Activated CD4-positive, alpha-beta T cell treated with anti-CD3 and anti-CD28 coated beads, Interleukin-2, Interleukin-4, amounts not matched to agents 100 ng/mL and 50 ng/mL, durations not matched to agents 16 hours and 8 hours (primary cell): ENCODE measurements at places on chromosomes 6 and 20.

DNA sequence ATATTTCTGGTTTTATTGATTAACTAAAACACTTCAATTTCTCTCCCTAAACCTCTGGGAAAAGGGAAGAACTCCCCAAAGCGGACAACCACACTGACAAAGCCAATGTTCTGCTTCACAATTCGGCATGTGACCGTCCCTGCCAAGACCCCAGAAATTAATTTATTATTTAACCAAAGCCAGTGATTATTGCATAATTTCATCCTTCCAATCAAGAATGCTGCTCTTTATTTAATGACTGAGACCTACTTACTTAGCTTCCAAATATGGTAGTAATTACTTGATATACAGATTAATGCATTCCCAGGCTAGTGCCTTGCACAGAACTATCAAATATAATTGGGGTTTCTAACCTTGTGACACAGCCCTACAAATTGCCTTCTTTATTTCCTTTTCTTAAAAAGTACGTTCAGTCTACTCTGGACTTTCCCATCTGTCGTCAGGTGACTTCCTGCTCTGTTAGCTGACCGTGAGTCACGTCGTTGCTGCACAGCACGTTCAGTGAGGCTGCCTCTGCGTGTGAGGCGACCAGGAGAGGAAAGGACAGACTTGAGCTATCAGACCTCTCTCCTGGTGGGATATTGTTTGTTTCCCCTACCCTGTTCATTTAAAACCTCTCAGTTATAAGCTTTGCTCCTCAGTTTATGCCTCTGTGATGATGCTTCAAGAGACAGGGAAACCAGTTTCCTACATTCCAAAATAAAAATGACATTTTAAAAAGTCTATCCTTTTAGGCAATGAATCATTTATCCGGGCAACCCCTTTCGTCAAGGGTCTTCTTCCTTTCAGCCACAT, 55.7 kb upstream of the TNFAIP3 start:
- peak; percentile 91 for DNase-seq

DNA sequence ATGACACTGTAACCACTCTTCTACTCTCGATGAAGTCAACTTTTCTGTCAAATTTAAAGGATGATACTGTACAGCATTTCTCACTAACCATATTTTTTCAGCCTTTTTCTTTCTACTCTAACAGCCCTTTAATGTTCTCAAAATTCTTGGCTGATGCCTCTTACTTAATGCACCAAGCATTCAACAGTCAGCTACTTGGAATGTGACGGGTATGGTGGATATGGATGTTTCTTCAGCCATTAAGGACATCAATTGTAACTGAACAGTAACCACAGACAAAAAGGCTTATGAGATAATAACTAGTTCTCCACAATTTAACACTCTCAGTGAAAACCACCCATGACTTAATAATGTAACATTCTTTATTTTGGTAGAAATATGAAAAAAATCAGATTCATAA, 467.2 kb upstream of the ZNF337 start:
- DNase-seq = no peak

DNA sequence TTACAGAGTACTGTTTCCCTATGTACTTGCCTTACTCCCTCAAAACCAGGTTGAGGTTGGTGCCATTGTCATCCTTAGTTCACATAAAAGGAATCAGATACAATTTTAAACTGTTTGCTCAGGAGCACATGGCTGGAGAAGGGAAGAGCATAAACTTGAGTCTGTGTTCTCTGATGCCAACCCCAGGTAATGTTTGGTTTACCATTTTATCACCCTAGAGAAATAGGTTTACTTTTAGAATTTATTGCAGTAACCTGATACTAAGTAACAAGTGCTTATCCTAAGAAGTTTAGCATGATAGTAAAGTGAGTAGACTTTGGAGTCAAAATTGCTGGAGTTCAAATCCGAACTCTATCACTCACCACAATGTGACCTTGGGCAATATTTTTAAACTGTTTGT, 86.3 kb downstream of the RFPL4B start:
- no peak for DNase-seq

DNA sequence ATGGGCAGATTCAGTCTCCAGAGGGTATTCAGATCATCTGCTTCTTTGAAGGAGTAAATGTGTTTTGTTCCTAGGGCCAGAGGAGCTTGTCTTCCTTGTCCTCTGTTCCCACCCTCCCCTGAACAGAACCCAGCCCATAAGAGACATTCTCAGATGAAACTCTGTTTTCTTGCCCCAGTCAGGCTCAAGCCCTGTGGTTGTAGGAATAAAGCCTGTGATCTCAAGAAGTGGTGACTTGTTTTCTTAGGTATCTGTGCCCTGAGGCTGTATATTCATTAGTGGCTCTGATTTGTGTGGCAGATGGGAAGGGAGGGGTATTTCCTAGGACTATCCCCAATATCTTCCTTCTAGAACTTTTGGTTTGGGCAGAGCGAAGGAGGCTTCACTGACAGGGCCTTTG, 27.9 kb downstream of the GSS start:
- no peak for DNase-seq

DNA sequence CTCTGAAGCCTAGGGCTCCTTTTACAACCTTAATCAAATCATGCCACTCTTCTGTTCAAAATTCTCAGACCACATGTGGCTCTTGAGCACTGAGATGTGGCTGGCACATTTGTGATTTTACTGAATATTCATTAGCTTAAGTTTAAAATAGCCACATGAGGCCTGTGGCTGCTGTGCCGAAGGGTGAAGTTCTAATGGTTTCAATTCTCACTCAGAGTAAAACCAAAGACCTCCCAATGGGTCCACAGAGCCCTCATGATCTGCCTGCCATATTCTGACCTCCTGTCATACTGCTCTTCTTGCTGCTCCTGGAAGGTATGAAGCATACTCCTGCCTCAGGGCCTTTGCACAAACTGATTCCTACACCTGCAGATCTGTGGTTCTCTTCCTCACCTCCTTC, 7.8 kb upstream of the CST3 start:
- no peak for DNase-seq

DNA sequence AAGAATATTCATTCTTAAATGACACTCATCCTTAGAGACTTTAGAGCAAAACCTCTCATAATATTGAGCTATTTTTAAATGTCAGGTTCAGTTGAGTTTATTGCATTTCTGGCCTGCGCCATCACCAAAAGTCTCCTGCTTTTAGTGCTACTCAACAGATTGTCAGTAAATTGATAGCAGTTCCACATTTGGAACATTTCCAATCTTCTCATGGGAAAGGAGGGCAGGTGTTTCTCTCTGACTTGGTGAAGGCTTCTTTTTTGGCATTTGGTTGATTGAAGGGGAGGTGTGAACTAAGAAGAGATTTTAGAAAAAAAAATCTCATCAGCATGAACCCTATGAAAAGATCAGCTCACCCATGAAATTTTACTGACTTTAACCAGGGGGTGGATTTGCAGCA, 125.9 kb upstream of the INSM1 start:
- DNase-seq = no peak

GRCh38 chr6:24019393-24019792, 106.6 kb upstream of the NRSN1 start:
- no peak for DNase-seq

DNA sequence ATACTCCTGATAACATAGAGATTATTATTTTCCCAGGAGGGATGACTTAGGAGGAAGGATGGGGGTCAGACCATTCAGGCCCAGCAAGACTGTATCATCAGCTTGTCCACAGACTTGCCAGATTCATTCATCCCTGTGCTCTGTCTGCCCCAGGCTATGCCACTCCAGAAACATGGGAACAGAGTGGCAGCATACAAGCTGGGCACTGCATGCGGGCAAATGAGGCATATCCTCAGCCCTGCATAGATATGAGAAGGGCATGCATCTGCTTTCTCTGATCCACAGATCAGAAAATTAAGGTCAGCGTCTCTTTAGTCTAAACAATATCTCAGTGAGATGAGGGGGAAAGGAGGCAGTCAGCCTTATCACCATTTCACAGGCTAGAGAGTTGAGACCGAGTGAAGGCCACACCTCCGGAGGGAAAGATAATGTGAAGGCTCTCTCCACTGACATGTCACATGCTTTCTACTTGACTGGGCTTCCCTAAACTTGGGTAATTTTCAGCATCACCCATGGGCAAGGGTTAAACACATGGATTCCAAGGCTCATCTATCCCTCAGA, 140.5 kb downstream of the TFAP2B start:
- no peak for DNase-seq

DNA sequence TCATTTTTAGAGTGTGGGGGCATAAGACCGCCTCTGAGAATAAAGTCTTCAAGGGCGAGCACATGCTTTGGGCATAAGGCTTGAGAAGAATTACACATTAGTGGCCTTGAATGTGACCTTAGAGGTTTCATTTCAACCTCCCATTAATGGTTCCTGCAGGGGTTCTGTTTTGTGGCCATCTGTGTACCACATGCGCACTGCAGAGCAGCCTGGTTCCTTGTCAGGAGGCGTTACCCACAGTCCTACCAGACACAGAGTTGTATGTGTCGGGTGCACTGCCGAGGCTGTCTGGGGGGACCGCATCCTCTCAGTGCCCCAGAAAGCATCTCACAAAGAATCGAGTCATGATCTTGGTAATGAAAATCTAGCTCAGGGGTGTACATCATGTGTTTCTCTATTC, 115.7 kb downstream of the B3GAT2 start:
- DNase-seq = no peak

GRCh38 chr20:58308680-58309527, 611 bp upstream of the RAB22A start:
- peak; percentile 66 for DNase-seq

DNA sequence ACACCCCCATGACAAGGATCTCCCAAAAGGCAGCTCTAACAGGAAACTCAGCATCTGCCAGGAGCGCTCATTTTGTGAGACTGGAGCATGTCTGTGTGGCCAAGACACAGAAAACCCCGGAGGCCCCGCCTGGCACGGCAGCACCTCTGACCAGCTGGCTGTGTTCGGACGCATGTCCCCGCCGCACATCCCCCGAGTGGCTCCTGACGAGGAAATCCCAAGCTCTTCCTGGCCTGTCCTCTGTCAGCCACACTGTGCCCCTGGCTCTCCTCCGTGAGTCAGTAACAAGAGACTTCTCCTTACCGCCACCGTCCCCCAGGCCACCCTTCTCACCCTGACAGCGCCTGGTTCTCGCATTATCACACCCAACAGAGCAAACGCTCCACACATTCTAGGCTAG, 14.4 kb downstream of the SLC2A4RG start:
- DNase-seq = no peak

DNA sequence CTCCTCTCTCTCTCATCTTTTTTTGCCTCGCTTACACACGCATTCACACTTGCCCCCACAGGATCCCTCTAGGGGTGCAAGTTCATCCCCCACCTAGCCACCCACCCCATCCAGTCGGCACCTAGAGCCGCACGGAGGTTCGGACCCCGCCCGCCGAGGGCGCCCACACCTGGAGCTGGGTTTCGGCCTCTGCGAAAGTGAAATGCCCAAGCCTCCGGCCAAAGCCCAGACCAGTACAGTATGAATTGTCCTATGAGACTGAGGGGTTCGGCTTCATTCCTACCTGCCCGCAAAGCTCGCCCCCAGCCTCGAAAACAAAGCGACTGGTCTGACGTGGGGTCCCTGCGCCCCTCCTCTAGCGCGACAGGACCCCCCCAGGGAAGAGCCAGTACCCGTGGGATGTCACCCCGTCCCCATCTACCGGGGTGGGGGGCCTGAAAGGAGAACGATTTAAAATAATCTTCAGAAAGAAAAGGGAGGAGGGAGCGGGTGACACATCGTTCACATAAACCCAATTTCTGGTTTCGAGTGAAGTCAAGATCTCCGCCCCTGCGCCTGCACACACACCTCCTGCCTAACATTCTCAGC, 1.5 kb downstream of the TFAP2A start:
- no peak for DNase-seq

DNA sequence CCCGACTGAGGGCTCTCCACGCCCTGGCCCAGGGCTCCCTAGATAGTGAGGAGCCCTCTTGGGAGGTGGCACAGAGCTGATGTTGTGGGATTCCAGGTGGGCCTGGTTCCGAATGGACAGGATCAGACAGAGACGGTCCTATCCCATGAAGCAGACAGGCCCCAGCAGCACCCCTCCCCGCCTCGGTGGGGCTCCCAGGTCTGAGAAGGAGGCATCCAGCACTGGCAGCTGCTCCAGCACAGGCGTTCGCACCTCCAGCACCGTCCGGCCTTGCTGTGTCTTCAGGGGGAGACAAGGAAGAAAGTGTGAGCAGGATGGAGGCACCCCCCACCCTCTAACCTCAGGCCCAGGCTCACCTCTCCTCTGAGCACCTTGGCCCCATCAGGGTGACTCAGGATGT, 28.7 kb downstream of the COL11A2 start:
- no peak for DNase-seq

- no peak for DNase-seq
These were observed 302.6 kb upstream of the ARID1B start for GRCh38 chr6:156474507-156475120.

GRCh38 chr6:408599-409102, 17.1 kb downstream of the IRF4 start:
- no peak for DNase-seq

- DNase-seq = no peak
These were observed 44.6 kb downstream of the TOX2 start for GRCh38 chr20:43959079-43959919.

DNA sequence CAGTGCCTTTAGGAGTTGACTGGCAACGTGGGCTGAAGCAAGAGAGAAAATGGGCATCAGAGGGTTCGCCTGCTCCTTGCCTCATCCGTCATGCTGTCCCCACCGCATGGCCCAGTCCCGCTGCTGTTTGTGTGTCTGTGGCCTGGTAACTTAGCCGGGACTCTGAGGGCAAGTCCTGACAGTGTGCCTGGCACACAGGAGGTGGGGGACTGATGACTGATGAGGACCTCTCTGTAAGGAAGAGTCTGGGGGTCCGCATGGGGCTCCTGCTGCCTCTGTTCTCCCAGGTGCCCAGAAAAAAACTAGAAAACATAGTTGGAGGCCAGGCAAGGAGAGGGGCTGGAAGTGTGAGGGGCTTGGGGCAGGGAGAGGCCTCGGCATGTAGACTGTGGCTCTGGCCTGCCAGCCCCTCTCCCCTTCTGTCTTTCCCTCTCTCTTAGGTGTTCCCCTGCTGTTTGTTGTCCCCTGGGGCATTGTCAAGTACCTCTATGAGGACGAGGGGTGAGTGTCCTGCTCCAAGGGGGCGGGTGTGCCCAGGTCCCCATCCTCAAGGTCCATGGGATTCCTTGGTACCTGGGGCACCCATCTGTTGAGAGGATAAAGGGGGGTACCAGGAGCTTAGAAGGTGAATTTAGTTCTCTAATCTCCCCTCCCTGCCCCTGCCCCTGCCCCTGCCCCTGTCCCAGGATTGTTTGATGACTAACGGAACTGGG, 29.5 kb downstream of the GLP1R start:
- DNase-seq = no peak
